ENCODE measurements at places on chromosomes 6 and 20.

DNA sequence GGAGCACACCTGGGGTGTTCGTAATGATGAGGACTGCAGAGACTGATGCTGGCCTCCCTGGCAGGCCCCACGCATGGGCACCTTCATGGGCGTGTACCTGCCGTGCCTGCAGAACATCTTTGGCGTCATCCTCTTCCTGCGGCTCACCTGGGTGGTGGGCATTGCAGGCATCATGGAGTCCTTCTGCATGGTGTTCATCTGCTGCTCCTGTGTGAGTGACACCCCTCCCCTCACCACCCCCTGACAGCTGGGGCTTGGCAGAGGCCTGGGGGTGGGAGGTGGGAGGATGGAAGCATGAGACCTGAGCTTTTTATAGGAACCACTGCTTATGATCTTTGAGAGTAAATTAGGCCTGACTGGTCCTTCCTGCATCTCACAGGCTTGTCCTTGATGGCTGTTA is 6.7 kb downstream of the SLC12A5 start:
- no peak for DNase-seq

DNA sequence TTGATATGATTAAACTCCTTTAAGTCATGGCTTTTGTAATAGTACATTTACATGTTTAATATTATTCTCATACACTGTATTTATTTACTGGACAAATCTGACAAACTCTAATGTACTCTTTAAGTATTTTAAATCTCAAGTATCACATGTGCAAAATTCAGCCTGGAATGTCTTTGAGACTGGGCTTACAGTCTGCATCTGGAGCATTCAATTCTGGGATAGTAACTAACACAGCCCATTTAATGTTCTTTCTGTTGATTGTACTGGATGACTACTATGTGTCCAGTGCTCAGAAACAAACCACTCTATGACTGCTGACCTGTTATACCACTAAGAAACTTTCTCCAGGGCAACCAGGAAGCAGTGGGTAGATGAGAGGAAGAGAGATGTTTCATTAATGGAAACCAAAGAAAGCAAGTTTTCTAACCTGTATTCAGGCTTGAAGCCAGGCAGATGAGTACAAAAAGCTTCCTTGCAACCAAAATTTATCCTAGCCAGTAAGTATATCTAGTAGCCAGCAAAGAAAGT is 26.8 kb downstream of the FBXL4 start:
- DNase-seq, result no peak

DNA sequence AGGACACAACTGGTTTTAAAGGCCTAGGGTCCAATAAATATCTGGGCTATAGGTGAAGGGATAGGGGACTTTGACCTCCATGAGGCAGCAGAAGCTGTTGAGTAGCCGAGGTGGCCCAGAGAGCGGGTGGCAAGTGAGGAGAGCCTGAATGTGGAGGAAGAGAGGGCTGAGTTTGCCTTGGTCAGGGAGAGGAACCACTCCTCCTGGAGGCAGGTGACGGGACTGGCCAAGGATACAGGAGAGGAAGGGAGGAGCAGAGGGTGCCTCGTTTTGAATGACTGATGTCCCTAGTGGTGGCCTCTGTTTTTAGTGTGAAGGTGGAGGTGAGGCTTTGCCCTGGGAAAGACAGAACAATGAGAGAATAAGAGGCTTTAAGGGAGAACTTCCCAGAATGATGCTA is 19.1 kb upstream of the AAR2 start:
- DNase-seq, result no peak

- no peak for DNase-seq
Observed at GRCh38 chr6:30013291-30013922, 47.7 kb upstream of the POLR1H start.

DNA sequence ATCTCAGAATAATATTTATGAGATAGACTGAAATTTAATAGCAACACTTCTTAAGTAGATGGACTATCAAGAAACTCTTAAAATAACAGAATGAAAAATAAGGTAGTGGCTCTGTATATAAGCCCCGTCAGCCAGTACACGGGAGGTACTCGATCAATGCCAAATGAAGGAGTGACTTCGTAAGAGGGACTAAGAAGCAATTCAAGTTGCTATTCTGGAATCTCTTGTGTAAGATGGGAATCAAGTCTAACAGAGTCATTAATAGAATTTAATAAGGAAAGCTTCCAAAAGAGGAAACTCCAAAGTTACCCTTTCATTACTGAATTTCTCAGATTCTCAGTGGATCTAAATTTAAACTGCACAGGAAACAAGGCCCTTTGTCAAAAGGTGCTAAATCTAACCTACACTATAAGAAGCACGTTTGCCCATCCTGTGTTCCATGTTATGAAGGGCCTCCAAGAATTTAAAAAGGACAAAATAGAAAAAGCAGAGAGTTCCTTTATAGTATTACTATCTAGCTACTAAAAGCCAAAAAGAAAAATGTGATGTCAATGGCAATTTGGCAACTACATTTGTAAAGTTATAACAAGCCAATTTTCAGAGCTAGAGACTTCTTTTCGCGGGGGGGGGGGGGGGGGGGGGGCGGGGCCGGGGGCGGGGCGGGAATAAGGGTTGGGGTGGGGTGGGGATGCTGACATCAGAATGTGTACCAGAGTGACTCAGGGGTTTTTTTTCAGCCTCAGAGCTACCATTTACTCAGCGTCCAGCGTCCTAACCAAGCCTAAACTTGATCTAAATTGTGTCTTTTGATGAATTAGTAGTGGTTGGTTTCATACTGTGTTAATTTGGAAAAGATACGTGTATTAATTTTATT is 200.6 kb downstream of the GMPR start:
- DNase-seq, result no peak

GRCh38 chr6:134830194-134830593 is 119.7 kb downstream of the ALDH8A1 start:
- DNase-seq, result no peak

DNA sequence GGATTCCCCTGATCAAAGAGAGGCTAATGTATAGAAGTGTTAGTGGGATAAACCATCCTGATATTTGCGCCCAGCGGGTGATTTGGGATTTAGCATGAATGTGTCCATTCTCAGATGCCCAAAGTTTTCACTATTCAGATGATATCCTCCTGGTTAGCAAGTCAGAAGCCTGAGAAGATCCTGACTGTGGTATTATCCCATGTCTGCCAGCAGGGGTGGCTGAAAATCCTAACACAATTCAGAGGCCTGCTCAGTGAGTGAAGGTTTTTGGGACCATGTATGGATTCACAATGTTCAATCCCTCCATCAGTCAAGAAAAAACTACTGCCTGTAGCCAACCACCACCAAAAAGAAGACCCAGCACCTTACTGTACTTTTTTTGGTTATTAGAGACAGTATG is 34.1 kb upstream of the SPACA1 start:
- no peak for DNase-seq

DNA sequence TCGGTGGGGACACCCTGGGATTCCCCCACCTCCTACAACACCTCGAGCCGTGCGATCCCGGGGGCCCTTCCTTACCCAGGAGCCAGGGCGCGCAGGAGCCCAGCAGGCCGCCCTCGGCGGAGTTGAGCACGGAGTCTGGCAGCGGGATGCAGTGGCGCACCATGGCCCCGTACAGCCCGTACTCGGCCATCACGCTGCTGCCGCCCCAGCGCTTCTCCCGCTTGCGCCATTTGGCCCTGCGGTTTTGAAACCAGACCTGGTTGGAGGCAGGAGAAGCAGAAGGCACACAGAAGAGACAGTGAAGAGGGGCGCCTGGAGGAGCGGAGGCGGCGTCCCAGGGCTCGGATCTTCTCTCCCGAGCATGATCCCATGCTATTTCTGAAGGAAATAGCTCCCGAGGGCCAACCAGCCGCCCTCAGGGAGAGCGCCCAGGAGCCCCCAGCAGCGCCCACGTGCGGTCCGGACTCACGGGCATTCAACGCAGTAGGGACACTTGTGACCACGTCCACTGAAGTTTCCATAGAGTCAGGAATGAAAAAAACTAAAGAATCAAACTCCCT is 4.3 kb downstream of the VSX1 start:
- DNase-seq, result no peak

Measured in glomerular endothelial cell (primary cell).